ENCODE measurements at places on chromosomes 13 and 19.

- no peak for DNase-seq
Observed at GRCh38 chr19:58275564-58275963, 3.2 kb upstream of the ZNF8 start.

DNA sequence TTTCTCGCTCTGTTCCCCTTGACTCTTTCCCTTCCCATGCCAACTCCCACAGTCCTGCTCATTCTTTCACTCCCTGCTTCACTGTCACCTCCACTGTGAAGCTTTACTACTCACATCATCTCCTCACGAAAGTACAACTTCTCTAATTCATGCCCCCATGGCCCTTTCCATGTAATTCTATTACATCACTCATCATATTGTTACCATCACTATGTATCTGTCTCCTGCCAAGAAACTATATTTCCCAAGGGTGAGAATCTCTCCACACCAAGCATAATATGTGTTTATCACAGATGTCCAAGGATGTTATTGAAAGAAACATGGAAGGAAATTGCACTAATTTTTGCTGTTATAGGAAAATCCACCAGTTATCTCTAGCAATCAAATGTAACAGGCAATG lies 37.2 kb upstream of the LRCH1 start:
- no peak for DNase-seq

- DNase-seq: no peak
Observed at GRCh38 chr19:6773323-6773931, 919 bp downstream of the VAV1 start.

DNA sequence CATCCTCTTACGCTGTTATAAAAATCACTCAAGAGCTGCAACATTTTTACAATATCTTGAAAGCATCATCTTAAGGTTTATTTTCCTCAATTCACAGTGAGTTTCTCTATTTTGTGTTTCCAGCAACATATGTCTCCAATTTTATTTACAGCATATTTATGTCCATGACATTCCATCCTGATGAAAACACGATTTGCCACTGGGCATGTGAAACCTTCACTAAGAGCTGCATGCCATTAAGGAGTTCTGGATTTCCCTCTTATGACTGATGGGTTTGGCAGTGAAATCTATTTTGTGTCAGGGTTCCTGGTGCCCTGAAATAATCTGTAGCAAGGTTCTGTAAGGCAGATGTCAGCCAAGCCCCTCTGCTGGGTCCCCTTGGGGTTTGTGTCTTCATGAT lies 527.6 kb upstream of the KLF12 start:
- DNase-seq: no peak

GRCh38 chr13:75372517-75372916 lies 109.5 kb downstream of the TBC1D4 start:
- peak; percentile 24 for DNase-seq

- DNase-seq: no peak
Observed at GRCh38 chr13:76024151-76024550, 388.0 kb downstream of the LMO7 start.

DNA sequence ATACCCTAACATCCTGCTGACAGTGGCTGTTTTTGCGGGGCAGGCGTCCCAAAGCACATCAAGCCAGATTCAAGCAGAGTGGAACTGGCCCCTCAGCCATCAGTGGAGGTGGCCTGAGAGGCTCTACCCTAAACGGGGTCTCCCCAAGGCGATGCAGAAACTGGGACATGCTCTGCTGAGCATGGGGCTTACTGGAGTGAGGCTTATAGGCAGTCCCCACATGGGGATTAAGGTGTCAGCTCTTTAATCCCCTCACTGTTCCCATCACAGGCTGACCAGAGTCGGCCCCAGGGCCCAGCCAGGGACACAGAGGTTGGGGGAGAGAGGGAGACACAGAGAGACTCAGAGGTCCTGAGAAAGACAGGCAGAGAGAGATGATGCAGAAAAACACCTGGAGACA lies 17.0 kb downstream of the CYP2F1 start:
- DNase-seq: no peak

Data from urothelium cell line (cell line).